ENCODE measurements at places on chromosomes 3 and 15.

DNA sequence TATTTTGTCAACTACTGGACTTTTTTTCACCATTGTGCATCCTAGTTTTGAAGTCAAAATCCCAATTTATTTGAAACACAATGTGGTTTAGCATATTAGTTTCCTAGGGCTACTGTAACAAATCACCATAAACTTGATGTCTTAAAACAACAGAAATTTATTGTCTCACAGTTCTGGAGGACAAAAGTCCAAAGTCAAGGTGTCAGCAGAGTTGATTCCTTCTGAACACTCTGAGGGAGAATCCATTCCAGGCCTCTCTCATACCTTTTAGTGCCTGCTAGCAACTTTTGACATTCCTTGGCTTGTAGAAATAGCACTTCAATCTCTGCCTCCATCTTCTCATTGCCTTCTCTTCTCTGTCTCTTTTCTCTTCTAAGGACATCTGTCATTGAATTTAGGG is 14.9 kb upstream of the SLC27A2 start:
- DNase-seq = no peak

GRCh38 chr3:127987309-127987995 is 64.8 kb upstream of the SEC61A1 start:
- no peak for DNase-seq

DNA sequence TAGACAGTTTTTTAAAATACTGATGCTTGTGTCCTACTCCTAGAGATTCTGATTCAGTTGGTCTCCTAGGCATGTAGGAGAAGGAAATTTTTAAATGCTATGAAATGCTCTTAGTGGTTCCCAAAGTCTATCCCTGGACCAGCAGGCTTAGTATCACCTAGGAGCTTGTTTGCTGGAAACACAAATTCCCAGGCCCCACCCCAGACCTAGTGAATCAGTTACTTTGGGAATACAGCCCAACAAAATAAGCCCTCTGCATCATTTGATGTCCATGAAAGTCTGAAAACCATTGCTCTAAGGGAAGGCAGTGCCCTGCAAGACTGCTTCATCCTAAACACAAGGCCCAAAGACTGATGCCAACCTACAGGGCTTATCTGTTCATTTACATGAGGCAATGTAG is 36.3 kb downstream of the CCNL1 start:
- DNase-seq = peak; percentile 35

- DNase-seq = no peak
Measured at GRCh38 chr3:31785734-31786133, 195.3 kb downstream of the OSBPL10 start.

GRCh38 chr15:98684436-98684835 is 36.1 kb downstream of the IGF1R start:
- peak; percentile 63 for DNase-seq

GRCh38 chr3:117893638-117894037 is 1141.0 kb downstream of the IGSF11 start:
- peak; percentile 28 for DNase-seq

- no peak for DNase-seq
Measured at GRCh38 chr3:170690661-170690981, 104.7 kb upstream of the SLC7A14 start.

DNA sequence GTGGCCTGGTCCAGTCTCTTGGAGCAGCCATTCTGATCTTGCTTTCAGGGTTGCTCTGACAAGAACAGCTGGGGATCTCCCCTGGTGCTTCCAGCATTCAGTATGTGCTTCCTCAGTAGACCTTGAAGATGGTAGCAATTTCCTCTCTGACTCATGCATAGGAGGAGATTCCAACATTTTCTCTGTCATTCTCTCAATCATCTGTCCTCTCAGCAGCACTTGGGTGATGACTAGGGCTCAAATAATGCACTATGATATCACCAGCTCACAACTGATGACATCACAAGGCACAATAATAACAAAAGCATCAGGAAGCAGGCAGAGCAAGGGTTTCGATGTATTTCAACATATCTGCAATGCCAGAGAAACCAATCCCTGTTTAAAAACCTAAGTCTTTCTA is 52.7 kb downstream of the NFKBIZ start:
- peak; percentile 69 for DNase-seq

DNA sequence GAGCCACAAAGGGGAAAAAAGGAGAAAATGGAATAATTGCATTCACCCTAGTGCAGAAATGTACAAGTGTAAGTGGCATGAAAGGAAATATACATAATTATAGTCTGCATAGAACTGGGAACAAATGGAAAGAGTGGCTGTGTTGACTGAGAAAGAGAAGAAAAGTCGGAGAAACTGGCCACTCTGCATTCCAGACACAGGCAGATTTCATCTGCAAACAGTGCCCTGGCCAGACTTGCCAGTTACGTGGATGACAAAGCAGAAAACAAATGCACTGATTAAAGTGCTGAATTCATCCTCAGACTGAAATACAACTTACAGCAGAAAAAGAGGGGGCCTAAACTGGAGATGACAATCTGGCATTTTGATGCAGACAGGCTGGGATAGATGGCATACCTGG is 129.8 kb downstream of the FGF12 start:
- DNase-seq = peak; percentile 73

DNA sequence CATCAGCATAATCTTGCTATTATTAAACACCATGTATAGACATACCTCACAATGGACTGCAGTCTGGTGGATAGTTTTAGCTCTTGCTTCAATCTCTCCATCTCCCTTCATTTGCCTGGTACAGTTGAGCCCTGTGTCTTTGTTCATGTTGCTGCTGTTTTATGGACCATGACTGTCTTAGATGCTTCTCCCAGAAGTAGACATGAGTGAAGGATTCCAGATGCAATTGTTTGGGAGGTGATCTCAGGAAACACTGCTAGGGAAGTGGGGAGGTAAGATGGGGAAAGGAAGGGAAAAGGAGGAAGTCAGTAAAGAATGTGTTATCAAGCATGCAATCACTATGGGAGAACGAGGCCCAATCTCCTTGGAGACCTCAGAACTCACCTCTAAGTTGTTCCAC is 36.3 kb upstream of the CTNNB1 start:
- no peak for DNase-seq

GRCh38 chr3:153042088-153042487 is 119.9 kb upstream of the RAP2B start:
- peak; percentile 47 for DNase-seq

DNA sequence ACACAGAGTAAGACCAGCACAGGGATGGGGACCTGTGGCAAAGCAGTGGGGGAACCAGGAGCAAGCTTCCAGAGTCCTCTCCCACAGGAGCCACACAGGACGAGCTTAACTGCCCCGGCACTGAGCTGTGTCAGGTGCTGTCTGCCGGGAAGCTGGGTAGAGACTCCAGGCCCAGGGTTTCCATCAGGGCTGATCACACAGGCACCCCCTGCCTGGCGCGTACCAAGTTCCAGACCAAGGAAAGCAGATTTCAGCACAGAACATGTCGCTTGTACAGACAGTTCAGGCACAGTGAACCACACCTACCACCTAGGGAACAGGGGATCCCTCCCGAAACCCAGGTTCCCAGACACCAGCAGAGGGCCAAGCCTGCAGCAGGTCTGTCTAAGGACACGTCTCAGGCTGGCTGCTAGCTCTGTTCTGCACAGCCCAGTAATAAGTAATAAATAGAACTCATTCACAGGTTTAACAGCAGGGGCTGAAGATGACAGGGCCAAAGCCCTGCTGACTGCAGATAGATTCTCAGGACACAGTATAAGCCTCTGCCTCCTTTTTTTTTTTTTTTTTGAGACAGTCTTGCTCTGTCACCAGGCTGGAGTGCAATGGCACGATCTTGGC is 30.2 kb upstream of the OCA2 start:
- no peak for DNase-seq

- DNase-seq = no peak
Measured at GRCh38 chr3:18239674-18240073, 185.5 kb downstream of the SATB1 start.

DNA sequence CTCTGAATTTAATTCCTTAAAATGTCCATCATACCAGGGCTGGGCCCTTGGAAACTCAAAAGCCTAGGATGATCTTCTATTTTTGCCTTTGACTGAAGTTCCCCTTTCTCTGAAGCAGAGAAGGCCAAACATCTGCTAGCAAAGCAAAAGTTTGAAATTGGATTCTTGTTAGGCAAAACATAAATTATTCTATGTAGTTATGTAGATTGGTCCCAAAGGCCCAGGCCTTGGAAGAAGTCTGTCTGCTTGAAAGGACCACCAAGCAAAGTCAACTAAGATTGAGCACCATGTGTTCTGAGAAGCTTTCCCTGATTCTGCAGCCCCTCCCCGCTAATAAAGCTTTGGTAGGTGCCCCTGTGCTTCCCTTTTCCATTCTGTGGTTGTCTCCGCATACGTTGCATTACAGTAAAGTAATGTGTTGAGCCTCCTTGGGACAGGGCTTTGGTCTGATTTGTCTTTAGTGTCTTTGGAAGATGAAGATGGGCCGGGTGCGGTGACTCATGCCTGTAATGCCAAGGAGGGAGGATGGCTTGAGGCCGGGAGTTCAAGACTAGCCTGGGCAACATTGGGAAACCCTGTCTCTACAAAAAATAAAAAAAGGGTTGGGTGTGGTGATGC is 56.4 kb downstream of the RPL39L start:
- DNase-seq = no peak

DNA sequence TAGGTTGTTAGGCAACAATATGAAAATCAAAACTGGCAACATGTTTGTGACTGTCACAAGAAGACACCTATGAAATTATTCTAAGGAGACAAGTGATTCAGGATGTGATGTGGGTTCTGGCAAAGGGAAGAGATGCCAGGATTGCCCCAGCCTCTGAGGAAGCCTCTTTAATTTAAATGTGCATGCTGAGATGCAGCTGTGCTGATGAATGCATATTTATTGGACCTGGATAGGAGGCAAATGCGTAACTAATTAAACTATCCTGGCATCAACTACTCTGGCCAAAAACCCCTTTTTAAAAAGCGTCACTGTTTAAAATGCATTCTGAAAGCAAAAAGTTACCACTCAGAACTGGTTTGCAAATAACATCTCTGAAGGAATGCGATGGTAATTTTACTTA is 176.5 kb upstream of the DPH6 start:
- DNase-seq = no peak

- peak; percentile 2 for DNase-seq
Measured at GRCh38 chr3:69547461-69547880, 161.6 kb upstream of the FRMD4B start.

GRCh38 chr15:29207758-29208108 is 61.9 kb downstream of the NSMCE3 start:
- no peak for DNase-seq

DNA sequence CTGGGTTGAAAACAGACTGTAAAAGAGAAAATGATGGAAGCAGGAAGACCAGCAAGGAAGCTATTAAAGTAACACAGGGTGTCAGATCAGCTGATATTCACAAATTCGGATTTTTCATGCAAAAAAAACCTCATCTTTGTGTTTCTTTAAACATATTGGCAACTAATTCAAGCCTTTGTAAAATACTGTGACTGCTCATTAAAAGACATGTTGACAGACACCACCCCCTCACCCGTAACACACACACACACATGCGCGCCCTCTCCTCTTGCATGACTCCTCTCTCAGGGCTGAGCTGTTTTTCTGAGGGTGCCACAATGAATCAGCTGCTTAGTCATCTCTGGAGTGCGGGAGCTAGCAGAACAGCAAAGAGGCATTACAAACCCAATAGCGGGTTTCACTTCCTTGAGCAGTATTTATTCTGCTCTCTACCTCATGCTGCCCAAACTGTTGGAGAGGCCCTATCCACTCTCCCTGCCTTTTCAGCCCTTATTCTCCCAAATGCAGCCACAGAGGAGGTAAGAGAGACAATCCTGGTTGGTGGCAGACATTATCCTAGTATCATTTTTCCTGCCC is 35.8 kb upstream of the CCDC80 start:
- DNase-seq = peak; percentile 98

GRCh38 chr15:88878720-88879184 is 16.6 kb downstream of the HAPLN3 start:
- peak; percentile 60 for DNase-seq

DNA sequence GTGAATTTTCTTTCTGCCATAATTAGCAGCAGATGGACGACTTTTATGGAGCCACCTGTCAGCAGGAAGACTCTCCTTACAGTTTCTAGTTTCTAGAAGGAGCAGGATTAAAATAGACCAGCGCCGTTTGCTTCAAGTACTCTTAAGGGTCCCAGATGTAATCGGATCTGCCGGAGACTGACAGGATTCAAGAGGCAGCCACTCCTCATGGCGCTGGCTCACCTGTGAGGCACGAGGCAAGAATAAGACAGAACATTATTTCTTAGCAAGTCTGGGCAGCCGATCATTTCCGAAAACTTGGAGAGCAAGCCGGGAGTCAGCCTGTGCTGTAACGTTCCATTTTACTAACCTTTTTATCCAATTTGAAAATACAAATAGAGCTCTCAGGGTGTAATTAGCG is 410.4 kb upstream of the RORA start:
- no peak for DNase-seq

DNA sequence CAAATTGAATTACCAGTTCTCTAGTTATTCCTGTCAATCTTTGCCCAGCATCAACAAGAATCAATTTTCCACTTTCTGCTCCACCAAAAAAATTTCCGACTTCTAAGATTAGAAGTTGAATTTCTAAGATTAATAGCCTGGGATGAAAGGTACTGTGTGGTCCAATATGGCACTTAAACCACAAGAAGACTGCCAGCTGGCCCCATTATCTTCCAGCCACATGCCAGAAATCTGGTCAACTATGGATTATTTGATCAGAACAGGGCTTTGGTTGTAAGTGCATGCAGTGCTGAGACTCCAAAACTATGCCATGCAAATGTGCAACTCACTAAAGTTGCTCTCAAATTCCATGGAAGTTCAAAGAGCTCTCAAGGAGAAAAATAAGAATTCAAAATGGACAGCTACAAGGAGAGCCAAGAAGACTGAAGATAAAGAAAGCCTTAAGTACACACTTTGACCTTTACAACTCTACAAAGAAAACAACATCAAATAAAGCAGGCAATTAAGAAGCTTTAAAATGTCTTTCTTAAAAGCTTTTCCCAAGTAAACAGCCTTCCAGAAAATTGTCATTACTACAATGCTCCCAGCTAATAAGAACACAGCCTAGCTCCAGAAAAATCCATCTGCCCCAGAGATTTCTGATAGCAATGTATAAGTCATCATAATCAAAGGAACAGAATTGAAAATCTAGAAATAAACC is 64.2 kb downstream of the ST3GAL6 start:
- DNase-seq = no peak

GRCh38 chr3:124315215-124316033 is 323.5 kb upstream of the ROPN1 start:
- peak; percentile 85 for DNase-seq
